ENCODE measurements at places on chromosomes 5 and 9. TPM values are rescaled to one million over a fixed set of nuclear protein-coding genes. Genes with fewer than 3 reads are reported as not detected.

Gene PDE8B
- total RNA-seq = 3.6 TPM

Gene BSPRY
- 0.22 TPM for total RNA-seq

Gene MAMDC2
- 18.5 TPM for total RNA-seq

Gene MGAT4B
- total RNA-seq = 71.7 TPM

Gene GABRA1
- not detected for total RNA-seq

Gene NTRK2
- 75.0 TPM for total RNA-seq

Gene NKD2
- total RNA-seq = 0.89 TPM

Gene PCDHGB7
- total RNA-seq = 18.9 TPM

Gene UHRF2
- 66.1 TPM for total RNA-seq

Gene AGXT2
- not detected for total RNA-seq

Gene PCDHA9
- total RNA-seq = 0.45 TPM

Measured in sciatic nerve (tissue), 2 donors.